Fibroblast of pulmonary artery (primary cell): ENCODE measurements at places on chromosomes 3 and 15.

- no peak for DNase-seq
Observed at GRCh38 chr15:39777496-39777895, 5.1 kb downstream of the FSIP1 start.

DNA sequence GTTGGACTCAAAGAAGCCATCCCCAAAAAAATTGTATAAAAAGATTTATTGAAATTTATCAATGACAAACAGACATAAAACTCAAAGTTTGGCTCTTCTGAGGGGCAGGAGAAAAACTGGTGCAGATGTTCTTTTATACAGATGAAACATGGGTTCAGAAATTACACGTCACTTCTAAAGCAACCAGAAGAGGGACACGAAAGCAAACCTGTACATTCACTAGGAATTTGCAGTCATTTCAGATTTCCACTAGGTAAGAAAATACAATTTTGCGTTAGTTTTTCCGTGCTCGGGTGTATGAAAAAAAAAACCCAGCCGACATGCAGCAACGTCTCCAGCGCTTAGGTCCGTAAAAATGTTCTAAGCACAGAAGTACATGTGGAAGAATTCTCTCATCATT lies 41.8 kb downstream of the ANP32A start:
- DNase-seq: no peak

GRCh38 chr3:72151465-72152238 lies 366.7 kb upstream of the PROK2 start:
- no peak for DNase-seq

DNA sequence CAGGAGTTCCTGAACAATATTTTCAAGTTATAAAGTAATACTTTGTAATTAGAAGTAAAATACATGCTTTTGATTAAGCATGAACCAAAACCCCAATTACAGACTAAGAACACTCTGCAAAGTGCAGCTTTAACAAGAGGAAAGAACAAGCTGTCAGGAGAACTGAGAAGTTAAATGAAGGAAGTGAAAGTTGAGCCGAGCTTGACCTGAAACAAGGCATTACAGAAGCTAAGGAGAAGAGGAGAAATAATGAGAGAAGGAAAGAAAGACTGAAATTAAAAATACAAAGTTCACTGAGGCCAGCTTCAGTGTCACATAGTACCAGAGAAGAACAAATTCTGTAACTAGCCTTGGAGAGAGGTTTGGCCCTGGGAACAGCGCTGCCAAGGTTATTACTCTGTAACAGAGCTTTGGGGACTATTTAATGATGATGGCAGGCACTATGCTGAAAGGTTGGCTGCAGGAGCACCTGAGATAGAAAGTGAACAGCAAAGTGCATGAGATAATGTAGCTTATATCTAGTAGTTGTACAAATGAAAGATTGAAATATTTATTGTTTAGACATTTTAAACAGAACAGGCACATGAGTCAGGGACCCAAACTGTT lies 241.9 kb upstream of the PEX5L start:
- DNase-seq: no peak

DNA sequence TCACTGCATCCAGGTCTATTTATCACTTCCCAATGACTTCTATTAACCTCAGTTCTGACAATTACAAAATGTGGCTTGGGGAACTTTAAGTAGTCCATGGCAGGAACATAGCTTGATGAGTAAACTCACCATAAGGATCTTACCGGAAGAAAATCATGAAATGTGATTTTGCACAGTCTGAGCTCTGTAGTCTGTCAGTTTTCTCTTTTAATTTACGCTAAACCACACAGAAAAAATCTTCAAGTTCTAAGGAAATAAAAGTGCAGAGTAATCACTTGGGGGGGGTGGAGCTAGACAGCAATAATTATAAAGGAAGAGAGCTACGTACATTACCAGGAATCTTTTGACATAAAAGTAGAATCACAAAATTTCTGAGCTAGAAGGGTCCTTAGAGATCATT lies 9.2 kb downstream of the TBC1D5 start:
- no peak for DNase-seq

DNA sequence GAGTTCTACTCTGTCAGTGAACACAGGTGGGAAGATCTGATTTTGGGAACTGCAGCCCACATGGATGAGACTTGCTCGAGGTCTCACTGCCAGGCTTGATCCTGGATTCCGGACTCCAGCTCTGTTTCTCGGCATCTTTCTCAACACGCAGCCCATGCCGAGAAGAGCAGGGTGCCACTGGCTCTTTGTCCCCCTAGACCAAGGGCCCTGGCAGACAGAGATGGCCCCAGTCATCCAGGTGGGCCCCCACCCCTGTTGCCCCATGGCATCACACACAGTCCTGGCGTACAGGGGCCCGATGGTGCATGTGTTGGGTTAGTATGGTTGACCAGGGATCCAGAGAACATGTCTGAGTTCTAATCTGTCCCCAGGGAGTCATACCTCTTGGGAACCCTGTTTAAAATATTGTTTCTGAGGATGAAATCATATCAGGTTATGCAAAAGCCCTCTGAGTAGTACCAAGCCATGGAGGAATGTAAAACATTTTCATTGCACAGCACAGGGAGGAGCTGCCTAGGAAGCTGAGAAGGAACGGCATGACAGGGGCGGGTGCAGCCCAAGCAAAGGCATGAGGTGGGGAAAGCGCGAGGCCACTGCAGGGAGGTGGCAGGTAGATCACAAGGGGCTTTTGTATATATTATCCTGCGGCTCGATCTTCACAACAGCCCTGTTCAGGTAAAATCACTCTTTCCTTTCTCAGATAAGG lies 320.6 kb downstream of the UACA start:
- peak; percentile 8 for DNase-seq

DNA sequence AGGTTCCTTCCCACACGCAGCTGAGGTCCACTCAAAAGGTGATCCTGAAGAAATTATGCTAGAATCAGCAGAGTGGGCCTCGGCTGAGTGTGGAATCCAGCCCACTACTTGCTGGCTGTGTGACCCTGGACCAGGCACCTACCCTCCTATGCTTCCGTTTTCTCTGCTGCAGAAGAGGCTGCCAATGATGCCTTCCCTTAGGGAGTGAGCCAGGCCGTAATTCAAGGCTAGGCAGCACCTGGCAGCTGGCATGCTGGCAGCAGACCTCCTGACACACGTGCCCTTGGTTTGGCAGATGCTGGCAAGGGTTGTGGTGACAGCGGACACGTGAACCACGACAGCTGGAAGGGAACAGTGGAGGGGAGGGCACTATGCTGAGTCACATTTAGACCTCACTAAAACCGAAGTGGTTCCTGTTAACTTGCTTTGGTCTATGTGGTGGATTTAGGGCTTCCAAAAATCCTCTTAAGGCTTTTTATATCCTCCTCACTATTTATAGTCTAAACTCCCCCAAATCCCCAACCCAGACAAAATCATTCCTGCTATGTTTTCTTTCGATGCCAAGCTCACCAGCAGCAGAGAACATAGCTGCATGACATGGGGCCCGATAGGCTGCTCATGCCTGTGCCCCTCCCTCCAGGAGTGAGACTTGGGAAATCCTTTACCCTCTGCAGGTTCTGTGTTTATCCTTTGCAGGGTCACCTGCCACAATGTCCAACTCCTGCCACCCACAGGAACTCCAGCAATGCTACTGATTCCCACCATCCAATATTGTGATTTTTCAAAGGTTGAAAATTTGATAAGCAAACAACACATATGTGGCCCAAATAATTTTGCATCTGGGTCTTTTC lies 10.6 kb upstream of the PCSK6 start:
- no peak for DNase-seq
